Transverse colon (tissue), 4 donors: ENCODE measurements at places on chromosomes 7 and 10.
A peak's percentile ranks its signal among the peaks of the same experiment; 100 is the strongest.

- DNase-seq = peak; percentile 33
Measured at GRCh38 chr10:34743814-34744213, 71.3 kb downstream of the PARD3 start.

GRCh38 chr7:24975644-24976260 lies 4.2 kb downstream of the OSBPL3 start:
- no peak for DNase-seq

DNA sequence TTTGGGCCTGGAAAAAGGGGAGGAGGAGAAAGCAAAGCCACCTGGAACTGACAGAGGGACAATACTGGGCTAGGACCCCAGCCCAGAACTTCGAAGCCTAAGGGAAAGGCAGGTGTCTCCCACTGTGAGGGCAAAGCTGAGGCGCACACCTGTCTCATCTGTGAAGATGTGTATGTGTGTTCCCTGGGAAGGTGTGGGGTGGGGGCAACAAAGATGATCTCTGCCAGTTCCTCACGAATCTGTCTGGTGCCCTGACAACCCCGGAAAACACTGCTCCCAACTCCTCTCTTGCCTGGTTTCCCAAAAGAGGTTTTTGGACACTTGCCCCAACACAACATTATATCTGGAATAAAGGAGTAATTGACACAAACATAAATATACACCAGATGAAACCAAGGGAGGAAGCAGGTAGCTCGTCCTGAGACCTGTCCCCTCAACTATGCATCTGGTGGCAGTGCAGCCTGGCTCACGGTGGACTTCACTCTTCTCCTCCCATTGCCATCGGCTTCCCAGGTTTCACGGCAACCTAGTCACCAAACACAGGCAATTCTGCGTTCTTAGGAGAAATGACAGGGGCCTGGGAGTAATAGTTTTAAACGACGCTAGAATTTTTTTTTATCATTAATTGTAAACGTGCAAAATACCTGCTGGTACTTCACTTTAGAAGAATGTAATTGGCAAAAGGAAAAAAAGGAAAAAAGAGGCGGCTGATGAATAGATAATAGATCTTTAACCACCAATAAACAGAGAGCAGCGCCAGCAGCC lies 1.7 kb upstream of the EMX2 start:
- no peak for DNase-seq

GRCh38 chr7:30260246-30260768 lies 24.1 kb upstream of the ZNRF2 start:
- DNase-seq = no peak

GRCh38 chr7:40720416-40720815 lies 585.6 kb downstream of the SUGCT start:
- no peak for DNase-seq

DNA sequence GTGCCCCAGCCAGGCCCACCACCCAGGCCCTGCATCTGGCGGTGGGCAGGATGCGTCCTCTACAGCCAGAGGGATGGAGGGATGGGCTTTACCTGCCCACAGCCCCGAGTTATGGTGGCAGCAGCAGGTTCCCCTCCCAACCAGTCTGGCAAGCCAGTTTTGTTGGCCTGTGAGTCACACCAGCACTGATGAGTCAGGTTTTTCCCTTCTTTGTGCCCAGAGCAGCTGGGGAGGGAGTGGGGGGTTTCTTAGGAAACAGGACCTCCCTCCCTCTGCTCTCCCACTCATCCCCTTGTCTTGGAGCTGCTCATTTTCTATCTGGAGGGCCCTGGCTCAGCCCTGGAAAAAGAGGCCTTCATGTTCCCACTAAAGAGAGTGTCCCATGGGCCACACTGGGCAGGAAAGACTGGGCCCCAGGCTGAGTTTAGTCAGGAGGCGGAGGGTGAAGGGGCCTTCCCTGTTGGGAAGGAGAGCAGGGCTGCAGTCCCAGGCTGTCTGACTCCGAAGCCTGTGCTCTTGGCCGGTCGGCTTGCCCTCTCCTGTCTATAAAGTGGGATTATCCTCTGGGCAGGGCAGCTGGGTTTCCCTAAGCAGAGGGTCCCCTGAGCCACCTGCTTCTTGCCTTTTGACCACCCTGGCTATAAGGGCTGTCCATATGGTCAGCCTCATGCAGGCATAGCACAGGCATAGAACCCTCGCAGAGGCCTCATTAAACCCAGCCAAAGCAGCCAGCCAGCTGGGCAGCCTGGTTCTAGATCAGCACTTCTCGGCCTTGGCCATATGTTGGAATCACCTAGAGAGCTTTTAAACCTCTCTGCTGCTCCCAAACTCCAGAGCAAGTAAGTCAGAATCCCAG lies 30.2 kb upstream of the ANKRD2 start:
- peak; percentile 37 for DNase-seq

DNA sequence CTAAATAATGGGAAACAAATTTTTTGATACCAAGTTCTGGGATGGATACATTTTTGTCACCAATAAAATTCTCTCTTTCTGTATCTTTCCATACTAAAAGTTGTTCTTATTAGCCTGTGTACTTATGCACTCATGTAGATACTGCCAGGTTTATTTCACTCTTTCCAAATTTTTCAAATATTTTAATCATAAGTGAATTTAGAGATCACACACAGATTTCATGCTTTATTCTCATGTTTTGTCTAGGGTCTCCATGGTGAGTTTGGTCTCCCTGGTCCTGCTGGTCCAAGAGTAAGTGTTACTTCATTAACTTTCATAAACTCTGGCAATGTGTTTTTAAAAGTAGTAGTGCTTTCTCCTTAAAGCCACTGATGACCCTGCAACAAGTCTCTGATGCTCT lies 20.3 kb downstream of the COL1A2 start:
- DNase-seq = no peak

- DNase-seq = no peak
Measured at GRCh38 chr10:28139138-28139537, 140.3 kb upstream of the ODAD2 start.

DNA sequence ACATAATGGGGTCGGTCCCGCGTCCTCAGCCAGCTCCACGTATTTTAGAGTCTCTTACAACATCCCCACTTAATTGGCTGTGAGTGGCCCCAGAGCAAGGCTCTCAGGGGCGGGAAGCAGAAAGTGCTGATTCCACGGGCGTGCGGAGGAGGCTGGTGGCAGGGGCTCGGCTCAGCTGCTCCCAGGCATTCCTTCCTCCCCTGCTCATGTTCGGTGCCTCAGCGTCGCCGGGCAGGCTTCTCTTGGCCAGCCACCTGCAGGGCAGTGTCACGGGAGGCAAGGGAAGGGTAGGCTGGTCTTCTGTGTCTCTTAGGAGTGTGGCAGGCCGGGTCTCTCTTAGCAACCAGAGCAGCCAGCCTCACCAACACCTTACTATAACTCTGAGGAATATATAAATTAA lies 33.8 kb downstream of the IL15RA start:
- no peak for DNase-seq

DNA sequence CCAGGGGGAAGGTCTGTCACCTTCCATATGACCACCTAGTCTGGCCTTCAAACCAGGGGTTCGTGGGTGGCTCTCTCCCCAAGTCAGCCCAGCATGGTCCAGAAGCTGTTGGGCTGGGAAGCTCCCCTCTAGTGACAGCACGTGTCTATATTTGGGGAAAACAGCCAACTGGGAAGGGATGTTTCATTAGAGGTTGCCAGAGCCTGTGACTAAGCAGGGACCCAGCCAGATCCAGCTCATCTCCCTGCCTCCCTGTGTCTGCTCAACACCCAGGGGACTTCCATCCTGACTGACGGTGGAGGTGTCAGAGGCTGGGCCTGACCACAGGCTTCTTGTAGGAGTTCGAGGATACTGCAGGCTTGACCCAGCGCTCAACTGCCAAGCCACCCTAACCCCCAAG lies 10.5 kb downstream of the STYXL1 start:
- DNase-seq = no peak

- peak; percentile 78 for DNase-seq
Measured at GRCh38 chr10:102835007-102835482, 2.2 kb downstream of the CYP17A1 start.

DNA sequence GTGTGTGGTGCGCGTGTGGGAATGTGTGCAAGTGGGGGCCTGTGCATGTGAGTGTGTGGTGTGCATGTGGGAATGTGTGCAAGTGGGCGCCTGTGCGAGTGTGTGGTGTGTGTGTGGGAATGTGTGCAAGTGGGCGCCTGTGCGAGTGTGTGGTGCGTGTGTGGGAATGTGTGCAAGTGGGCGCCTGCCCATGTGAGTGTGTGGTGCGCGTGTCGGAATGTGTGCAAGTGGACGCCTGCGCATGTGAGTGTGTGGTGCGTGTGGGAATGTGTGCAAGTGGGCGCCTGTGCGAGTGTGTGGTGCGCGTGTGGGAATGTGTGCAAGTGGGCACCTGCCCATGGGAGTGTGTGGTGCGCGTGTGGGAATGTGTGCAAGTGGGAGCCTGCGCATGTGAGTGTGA lies 232.2 kb downstream of the FANK1 start:
- DNase-seq = no peak

DNA sequence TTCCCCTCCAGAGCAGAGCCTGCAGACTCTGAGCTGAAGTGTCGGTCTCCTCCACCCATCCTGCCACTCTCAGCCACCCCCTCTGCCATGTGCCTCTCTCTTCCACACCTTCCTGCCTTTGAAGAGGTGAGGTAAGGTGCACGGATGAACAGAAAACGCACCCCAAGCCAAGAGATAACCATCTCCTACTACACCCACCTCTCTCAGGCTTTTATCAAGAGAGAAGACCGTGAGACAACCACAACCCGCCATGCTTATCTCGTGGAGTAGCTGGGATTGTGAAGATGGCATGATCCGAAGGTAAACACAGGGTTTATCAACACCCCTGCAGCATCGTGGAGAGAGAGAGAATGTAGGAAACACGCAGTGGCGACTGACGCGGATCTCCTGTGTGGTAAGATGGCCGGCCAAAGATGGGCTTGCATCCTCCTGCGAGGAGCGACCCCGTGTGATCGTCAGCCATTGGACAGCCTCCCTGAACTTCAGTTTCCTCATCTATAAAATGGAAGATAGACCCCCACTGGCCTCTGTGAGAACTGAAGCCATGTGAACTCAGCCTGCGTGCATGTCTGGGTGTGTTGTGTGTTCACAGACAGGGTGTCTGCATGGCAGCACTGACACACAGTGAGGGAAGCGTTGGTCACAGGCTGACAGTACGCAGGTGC lies 219.0 kb downstream of the DIP2C start:
- DNase-seq = no peak

GRCh38 chr10:14667781-14668180 lies 106.9 kb downstream of the FAM107B start:
- DNase-seq = no peak

DNA sequence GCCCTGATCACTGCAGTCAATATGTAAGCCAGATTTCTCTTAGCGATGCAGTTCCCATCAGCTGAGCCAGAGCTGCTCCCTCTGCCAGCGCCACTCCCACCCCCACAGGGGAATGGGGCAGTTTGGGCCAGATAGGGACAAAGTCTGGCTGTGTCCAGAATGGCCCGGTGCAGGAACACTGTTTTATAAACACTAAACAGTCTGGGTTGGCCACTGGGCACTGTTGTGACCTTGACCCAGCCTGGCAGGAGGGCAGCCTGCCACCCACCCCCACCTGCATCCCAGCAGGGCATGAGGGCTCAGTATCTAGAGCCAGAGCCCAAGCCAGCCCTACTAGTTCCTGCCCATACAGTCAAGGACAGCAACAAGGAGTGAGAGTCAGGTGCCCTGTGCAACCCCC lies 1.3 kb downstream of the OGDHL start:
- no peak for DNase-seq

DNA sequence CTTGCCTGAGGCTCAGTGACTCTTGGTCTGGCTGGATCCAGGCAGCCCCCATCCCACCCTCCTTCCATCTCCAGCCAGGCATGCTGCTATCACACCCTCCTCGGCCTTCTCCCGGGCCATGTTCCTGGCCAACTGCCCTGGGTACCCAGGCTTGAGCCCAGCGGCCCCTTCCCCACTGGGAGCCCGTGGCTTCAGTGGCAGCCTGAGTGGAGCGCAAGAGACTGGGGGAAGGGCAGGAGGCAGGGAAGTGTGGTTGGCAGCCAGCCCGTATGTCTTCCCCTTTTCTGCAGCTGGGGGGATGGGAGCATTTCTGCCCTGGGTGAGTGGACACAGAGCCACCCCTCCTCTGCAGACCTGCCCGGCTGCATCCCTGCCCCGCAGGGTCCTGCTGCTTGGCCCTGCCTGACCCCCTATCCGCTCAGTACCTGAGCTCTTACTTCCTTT lies 148.5 kb downstream of the ARHGAP22 start:
- peak; percentile 35 for DNase-seq

GRCh38 chr7:44808914-44809393 lies 12.5 kb downstream of the PPIA start:
- DNase-seq = no peak

GRCh38 chr10:62037890-62038608 lies 136.6 kb downstream of the ARID5B start:
- no peak for DNase-seq

DNA sequence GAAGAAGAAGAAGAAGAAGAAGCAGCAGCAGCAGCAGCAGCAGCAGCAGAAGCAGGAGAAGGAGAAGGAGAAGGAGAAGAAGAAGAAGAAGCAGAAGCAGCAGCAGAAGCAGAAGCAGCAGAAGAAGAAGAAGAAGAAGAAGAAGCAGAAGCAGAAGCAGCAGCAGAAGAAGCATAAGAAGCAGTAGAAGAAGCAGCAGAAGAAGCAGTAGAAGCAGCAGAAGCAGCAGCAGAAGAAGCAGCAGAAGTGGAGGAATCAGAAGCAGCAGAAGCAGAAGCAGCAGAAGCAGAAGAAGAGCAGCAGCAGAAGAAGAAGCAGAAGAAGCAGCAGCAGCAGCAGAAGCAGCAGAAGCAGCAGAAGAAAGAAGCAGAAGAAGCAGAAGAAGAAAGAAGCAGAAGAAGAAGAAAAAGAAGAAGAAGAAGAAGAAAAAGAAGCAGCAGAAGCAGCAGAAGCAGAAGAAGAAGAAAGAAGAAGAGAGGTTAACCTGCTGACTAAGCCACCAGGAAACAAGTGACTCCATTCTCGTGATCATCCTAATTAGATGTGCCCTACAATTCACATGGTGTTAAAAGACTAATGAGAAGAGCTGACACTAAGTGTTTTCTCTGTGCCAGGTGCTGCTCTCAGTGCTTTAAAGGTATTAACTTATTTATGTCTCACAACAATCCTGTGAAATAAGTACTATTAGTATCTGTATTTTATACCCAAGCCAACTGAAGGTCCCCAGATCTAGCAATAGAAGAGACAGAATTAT lies 11.6 kb downstream of the CDNF start:
- DNase-seq = no peak

GRCh38 chr7:485188-486081 lies 34.2 kb downstream of the PDGFA start:
- DNase-seq = peak; percentile 62

DNA sequence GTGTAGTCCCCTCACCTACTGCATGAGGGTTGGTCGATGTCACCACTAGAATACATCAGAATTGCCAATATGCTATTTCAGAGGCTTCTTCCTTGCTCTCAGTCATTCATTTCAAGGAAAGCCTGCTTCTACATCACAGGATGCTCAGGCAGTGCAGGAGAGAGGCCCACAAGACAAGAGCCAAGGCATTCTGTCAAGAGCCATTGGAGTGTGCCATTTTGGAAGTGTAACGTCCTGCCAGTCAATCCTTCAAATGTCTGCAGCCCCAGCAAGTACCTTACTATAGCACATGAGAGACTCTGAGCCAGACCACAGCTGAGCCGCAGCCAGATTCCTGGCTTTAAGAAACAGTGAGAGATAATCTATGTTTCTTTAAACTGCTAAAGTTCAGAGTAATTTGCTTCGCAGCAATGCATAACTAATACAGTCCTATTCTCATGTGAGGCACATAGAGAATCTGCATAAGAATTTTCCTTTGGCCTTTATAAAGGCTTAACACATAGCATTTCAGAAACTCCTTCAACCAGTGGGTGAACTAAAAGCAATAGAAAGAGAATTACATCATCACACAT lies 166.5 kb upstream of the GNAI1 start:
- DNase-seq = no peak
